Activated CD4-positive, alpha-beta T cell treated with anti-CD3 and anti-CD28 coated beads, Interleukin-2, amount 50 U/mL, for 4 hours (primary cell): ENCODE measurements at places on chromosomes 1 and 21.
A peak's percentile ranks its signal among the peaks of the same experiment; 100 is the strongest.

DNA sequence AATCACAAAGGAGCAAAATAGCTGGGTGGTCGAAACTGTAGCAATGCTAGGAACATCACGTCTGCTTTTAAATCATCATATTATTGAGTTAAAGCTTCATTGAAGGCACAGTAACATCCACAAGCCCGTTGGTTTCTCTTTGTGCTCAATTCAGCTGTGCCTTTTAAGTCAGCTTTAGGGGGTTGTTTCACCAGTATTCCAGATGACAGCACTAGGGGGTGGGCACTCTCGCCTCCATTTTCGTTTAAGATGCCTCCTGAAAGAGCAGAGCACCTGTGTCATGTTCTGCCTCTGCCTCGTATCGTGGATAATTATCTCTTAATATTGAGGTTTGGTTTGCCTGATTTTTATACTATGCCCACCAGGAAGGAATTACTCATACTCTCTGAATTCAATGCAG, 139.8 kb upstream of the PTBP2 start:
- DNase-seq: no peak

- DNase-seq: no peak
Measured at GRCh38 chr21:38039369-38039768, 123.1 kb upstream of the KCNJ6 start.

DNA sequence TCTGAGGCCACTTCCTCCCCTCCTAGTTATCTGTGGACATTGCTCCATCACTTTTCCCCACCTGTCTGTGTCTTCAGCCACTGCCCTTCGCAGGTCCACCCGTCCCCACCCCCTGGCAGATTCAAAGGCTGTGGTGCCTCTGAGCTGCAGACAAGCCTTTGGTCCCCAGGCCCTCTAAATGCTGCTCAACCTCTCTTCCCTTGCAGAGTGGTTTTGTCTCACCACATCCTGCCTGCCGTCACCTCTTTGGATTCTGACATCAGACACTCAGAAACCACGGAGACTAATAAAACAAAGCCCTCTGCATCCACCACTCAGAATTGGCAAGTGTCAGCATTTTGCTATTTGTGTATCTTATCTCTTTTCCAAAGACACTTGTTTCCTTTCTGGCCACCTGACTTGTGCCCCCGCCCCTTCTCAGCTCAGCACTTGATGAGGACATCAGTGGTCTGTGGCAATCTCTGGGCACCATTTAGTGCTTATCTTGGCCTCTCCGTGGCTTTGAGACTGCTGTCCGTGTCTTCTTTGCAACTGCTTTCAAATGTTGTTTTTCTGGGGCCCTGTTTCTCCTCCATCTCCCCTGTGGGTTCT, 7.7 kb downstream of the CNIH3 start:
- peak; percentile 30 for DNase-seq

DNA sequence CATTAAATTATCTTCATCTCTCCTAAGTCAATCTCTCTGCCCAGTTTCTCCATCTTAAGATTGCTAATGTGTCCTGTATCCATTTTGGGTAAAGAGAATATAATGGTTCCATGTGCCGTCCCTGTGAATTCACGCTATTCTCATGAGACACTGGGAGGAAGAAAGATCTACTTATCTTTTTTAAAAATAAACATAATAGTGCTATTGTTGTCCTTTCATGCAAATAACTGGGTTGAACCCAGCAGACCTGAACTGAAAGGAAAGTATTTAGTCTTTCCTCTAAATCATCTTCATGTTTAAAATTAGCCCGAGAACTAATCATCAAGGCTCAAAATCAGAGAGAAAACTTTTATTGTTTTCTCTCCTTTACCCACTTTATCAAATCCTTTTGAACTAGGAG, 22.4 kb downstream of the SLAMF1 start:
- no peak for DNase-seq

GRCh38 chr21:42563261-42563660, 49.6 kb downstream of the SLC37A1 start:
- DNase-seq: no peak

DNA sequence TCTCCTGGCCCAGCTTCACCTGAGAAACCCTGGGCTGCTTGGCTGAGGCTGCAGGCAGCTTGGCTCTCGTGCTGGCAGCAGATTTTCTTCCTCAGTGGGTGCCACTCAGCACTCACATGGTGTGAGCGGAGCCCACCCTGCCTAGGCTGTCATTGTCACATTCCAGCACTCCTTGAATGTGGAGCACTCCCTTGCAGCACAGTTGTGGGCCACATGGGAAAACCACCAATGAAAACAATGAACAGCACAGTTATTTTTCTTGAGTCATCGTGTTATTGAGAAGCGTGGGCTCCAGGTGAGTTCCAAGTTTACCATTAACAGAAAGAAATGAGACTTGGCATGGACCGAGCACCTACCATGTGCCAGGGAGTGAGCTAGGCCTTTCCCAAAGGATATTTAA, 27.2 kb upstream of the TRIM67 start:
- DNase-seq: no peak

- no peak for DNase-seq
Measured at GRCh38 chr1:93753791-93754763, 72.4 kb upstream of the BCAR3 start.

DNA sequence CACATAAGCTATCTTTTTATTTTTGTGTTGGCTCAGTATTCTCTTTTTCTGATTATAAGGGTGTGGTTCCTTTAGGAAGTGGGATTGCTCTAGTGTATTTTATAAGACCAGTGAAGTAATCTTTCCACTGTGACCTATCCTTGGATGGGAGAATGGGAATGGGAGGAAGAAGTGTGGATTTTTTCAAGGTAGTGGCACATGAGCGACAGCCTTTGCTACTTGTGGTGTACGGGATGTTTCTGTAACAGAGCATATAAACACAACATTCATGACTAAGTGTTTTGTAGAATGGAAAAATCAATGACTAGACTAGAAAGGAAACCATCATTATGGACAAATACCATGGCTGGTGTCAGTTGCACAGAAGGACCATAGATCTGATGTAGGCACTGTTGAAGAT, 209.6 kb downstream of the GIPC2 start:
- DNase-seq: no peak

DNA sequence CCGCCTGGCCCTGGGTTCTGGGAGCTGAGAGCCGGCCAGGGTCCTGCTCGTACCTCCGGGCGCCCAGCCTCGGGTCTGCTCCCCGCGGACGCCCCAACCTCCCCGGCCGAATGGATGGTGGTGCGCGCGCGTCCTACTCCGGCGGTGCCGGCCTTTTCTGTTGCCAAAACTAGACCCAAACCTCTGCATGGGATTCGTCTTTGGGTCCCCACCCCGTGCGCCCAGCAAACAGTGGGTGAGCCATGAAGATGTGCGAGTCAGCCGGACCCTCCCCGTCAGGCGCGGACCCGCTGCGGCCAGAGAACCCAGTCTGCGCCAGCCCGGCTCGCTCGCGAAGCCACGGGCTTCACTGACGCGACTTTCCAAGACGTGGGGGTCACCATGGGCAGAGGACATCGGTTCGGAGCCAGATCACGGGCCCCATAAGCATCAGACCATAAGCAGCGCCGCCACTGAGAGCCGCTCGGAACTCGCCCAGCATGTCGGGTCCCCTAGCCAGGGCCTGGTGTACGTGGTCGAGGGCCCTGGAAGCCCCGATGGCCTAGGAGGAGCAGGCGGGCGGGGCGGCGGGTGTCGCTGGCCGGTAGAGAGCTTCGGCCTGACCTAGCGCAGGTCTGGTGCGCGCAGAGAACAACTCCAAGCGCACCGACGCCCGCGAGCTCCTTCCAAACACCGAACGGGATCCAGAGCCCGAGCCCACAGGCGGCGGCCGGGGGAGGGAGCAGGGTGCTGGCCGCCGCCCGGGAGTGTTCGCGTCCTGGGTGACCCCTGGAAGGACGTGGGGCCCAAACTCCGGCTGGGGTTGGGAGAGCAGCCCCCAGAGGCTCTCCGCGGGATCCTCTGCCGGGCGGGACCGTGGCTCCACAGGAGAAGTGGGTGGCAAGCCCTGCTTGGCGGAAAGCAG, 1.0 kb upstream of the TP73 start:
- DNase-seq: no peak

DNA sequence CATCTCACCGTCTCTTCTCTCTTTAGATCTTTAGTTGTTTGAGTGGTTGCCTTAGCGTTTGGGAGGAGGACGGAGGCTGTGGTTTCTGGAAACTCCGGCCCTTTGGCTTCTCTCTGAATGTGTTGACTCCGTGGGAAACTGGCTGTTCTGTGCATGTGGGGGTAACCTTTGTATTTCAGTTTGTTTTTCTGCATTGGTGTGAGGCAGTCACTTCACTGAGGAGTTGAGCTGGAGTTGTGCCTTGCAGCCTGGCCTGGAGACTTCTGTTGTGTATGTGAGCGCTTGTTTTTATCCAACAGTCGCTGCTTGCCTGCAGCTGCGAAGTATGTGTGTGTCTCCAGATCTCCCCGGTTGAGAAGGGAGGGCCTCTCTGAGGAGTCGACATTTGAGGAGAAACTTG, 33.6 kb downstream of the CLDN14 start:
- no peak for DNase-seq
